ENCODE measurements at places on chromosomes 2 and 18.
A peak's percentile ranks its signal among the peaks of the same experiment; 100 is the strongest.

GRCh38 chr18:80183273-80184050 is 63.9 kb downstream of the PARD6G start:
- DNase-seq: peak; percentile 45

- DNase-seq: no peak
Measured at GRCh38 chr2:44273596-44273995, 1.7 kb upstream of the SLC3A1 start.

DNA sequence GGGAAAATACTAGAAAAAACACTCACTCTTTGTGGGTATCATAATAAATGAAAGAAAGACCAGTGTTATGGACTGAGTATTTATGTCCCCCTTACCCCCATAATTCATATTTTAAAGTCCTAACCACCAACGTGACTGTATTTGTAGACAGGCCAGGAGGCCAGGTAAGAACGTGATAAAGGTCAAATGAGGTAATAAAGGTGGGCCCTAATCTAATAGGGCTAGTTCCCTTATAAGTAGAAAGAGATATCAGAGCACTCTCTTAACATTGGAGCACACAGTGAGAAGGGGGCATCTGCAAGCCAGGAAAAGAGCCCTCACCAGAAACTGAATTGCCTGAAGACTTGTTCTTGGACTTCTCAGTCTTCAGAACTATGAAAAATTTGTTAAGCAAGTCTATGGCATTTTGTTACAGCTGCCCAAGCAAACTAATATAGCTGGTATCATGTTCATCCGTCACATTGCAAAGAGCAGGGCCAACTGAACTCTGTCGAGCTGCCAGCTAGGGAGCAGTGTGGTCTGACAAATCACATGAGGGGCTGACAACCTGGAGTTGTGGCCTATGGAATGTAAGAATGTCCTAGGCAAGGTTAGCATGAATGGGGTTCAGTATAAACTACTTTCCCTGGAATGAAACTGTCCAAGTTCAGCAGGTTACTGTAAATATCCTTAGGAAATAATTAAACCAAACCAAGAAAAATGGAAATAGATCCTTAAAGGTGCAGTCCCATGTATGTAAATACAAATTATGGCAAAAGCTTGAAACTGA is 280.9 kb downstream of the ZNF385B start:
- DNase-seq: no peak

- DNase-seq: no peak
Measured at GRCh38 chr18:45753286-45753685, 29.3 kb downstream of the SLC14A1 start.

GRCh38 chr2:205651719-205652118 is 30.6 kb upstream of the NRP2 start:
- DNase-seq: no peak

Measured in astrocyte of the spinal cord (primary cell).